ENCODE measurements at places on chromosomes 4 and X.

- H3K27me3 ChIP-seq: peaks cover 38% of the 10 kb centered on the region
- no peak for DNase-seq
- H3K4me1 ChIP-seq: peaks cover 12% of the 10 kb centered on the region
Measured at GRCh38 chr4:74362347-74362746, 2.6 kb upstream of the EREG start.

- no peaks in the 10 kb centered on the region for H3K4me1 ChIP-seq
- DNase-seq: no peak
- no peaks in the 10 kb centered on the region for H3K27me3 ChIP-seq
- H3K27ac ChIP-seq: no peak overlapping the region
- no peaks in the 10 kb centered on the region for H3K36me3 ChIP-seq
Measured at GRCh38 chr4:129455482-129455881, 359.5 kb downstream of the C4orf33 start.

GRCh38 chr4:80876810-80877209 lies 153.7 kb upstream of the BMP3 start:
- no peak overlapping the region for H3K27ac ChIP-seq
- peaks cover 8% of the 10 kb centered on the region for H3K4me1 ChIP-seq
- DNase-seq: no peak

GRCh38 chrX:68090266-68090665 lies 343.0 kb downstream of the OPHN1 start:
- no peak overlapping the region for H3K4me3 ChIP-seq
- no peak overlapping the region for H3K27ac ChIP-seq
- no peak for DNase-seq
- no peaks in the 10 kb centered on the region for H3K36me3 ChIP-seq

- peak; percentile 28 for DNase-seq
- H3K4me1 ChIP-seq: peaks cover 6% of the 10 kb centered on the region
Measured at GRCh38 chrX:46912603-46913491, 626 bp downstream of the JADE3 start.

- peaks cover 7% of the 10 kb centered on the region for H3K27me3 ChIP-seq
- no peak for DNase-seq
- H3K36me3 ChIP-seq: no peaks in the 10 kb centered on the region
Measured at GRCh38 chr4:7410446-7410845, 24.3 kb downstream of the PSAPL1 start.

GRCh38 chrX:113297437-113297836 lies 456.8 kb upstream of the AMOT start:
- no peaks in the 10 kb centered on the region for H3K4me1 ChIP-seq
- H3K36me3 ChIP-seq: no peaks in the 10 kb centered on the region
- no peak overlapping the region for H3K27ac ChIP-seq
- DNase-seq: no peak
- H3K4me3 ChIP-seq: no peak overlapping the region

GRCh38 chr4:84901173-84901572 lies 65.3 kb downstream of the WDFY3 start:
- H3K36me3 ChIP-seq: no peaks in the 10 kb centered on the region
- no peak for DNase-seq
- no peak overlapping the region for H3K4me3 ChIP-seq
- no peaks in the 10 kb centered on the region for H3K27me3 ChIP-seq
- no peaks in the 10 kb centered on the region for H3K4me1 ChIP-seq
- H3K27ac ChIP-seq: no peak overlapping the region
